Cardiac fibroblast (primary cell): ENCODE measurements at places on chromosomes 3 and 15.

- no peak for DNase-seq
Measured at GRCh38 chr15:34986326-34986725, 1.8 kb downstream of the ZNF770 start.

GRCh38 chr15:46386356-46386755 lies 751.5 kb downstream of the SQOR start:
- DNase-seq = no peak

- DNase-seq = no peak
Measured at GRCh38 chr3:79973482-79973881, 205.7 kb upstream of the ROBO1 start.

DNA sequence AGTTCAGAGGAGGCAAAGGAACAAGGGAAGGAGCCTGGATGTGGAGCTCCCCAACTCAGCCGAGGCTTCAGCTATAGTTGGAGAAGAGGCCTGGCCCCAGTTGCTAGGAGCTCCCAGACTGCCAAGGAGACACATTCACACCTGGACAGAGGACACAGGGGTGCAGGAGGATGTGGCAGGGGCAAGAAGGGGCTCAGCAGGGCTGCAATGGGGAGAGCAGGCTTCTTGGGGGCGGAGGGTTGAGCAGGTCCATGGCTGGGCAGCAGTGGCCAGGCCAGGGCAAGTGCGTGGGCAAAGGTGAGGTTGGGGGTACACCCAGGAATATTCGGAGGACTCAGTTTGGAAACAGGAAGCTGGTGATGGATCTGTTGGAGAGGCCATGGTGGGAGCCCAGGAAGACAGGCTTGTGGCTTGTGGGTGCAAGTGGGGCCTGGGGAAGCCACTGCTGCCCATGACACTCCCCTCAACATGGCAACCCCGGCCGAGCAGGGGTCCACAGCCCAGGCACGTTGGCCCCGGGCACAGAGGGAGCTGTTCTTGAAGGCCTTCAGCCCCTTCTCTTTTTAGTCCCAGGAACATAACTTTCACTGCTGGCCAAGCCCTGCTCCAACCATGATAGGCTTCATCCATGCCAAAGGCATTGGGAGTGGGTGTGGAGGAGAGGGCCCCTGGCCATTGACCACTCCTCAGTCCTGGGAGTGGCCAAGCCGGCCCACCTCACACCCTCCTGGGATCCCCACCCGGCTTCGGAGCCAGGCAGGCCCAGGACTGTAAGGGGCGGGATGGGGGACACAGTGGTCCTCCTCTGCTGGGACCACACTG lies 33.3 kb downstream of the TSPAN3 start:
- no peak for DNase-seq

GRCh38 chr15:60840703-60841411 lies 361.9 kb upstream of the ICE2 start:
- DNase-seq = no peak

- no peak for DNase-seq
Measured at GRCh38 chr3:150764566-150764965, 1.6 kb upstream of the SIAH2 start.

DNA sequence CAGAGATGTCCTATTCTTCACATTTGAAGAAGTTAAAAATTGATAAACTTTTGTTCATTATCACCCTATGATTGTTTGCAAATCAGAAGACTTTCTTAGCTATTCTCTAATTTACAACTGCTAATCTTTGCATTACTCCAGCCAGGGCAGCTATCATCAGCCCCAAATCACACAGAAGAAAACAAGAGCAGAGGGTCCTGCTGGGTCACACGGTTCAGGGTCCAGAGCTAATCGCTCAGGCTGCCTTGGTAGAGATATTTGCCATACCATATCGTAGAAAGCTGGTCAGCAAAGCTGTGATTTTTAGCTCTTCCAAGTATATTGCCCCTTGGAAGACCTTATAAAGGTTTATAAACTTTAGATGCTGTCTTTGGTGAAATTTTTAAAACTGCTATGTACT lies 181.4 kb downstream of the MAGI1 start:
- no peak for DNase-seq

GRCh38 chr15:34501131-34501530 lies 63.5 kb upstream of the GOLGA8A start:
- peak; percentile 72 for DNase-seq

DNA sequence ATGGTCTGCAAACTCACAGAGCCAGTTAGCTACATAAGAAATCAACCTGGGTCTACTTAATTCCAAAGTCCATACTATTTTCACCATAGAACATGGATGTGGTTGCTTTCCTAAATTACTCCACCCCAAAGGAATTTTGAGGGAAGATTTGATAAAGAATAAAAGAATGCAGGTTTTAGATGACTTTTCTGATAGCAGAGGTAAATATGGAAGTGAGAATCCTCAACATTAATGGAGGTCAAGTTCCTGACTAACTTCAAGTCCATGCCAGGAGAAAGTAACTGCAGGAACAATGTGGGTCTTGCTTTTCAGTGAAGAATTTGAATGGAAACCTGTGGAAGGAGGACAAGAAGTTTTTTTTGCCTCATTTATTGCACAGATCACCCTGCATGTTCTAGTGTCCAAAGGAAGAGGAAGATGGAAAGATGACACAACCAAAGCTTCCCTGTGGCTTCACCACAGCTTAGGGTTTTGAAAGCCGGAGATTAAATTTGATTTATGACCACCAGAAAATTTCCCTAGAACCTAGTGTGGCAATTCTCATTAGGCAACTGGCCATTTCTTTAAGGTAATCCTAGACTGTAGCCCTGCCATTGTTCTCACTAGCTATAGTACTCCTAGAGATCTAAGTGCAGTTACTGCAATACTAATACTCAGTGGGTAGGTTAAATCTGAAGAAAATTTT lies 429.7 kb downstream of the RAP2B start:
- DNase-seq = no peak

GRCh38 chr3:52849656-52850055 lies 14.8 kb upstream of the MUSTN1 start:
- no peak for DNase-seq

- DNase-seq = no peak
Measured at GRCh38 chr3:50518436-50518835, 15.0 kb upstream of the CACNA2D2 start.

- no peak for DNase-seq
Measured at GRCh38 chr3:175224051-175224450, 364.9 kb downstream of the NAALADL2 start.

- DNase-seq = peak; percentile 23
Measured at GRCh38 chr3:73469331-73469730, 155.4 kb downstream of the PDZRN3 start.

DNA sequence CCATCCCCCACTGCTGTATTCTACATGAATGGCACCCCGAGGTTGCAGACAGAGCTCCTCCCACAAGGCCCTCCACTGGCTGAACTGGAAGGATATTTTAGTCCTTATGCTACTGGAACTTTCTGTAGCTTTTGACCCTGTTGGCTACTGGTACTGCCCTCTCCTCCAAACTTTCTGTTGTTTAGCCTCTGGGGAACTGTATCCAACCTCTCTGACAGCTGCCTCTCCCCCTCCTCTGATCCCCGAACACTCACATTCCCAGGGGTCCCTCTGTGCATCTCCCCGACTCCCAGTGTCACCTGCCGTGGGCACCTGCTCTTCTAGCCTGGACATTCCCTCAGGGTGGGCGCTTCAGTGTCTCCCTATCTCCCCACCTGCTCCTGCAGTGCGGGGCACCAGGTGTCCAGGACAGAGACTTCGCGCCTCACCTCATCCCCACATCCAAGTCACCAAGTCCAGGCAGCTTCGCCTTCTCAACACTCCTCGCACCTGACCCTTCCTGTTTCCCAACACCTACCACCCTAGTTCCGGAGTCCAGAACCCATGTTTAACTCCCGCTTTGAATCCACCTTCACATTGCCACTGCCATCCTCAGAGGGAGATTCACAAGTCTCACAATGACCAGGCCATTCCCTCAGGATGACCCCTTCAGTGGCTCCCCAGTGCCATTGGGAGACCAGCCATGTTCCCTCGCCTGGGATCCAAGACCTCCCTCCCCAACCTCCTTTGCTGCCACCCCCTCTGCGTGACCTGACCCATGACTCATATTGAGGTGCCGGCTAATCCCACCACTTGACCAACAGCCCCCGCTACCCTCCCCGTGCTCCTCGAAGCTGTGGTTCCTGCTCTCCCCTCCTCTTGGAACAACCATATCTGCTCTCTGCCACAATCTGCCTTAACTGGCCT lies 34.2 kb downstream of the BDH1 start:
- DNase-seq = no peak

- DNase-seq = peak; percentile 83
Measured at GRCh38 chr15:84947947-84948830, 33.5 kb upstream of the PDE8A start.

- peak; percentile 10 for DNase-seq
Measured at GRCh38 chr3:123202451-123202850, 708 bp downstream of the SEC22A start.

DNA sequence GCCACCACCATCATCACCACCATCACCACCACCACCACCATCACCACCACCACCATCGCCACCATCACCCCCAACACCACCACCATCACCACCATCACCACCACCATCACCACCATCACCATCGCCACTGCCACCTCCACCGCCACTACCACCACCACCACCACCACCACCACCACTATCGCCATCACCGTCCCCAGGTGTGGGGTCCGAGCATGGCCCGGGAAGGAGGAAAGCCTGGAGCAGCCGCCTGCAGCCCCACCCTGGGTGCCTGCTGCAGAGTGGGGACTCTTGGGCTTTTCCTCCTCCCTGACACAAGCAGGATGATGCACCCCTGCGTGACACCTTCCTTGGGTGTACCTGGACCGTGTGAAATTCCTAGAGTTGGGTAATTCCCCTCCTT lies 43.9 kb downstream of the MUC4 start:
- no peak for DNase-seq

DNA sequence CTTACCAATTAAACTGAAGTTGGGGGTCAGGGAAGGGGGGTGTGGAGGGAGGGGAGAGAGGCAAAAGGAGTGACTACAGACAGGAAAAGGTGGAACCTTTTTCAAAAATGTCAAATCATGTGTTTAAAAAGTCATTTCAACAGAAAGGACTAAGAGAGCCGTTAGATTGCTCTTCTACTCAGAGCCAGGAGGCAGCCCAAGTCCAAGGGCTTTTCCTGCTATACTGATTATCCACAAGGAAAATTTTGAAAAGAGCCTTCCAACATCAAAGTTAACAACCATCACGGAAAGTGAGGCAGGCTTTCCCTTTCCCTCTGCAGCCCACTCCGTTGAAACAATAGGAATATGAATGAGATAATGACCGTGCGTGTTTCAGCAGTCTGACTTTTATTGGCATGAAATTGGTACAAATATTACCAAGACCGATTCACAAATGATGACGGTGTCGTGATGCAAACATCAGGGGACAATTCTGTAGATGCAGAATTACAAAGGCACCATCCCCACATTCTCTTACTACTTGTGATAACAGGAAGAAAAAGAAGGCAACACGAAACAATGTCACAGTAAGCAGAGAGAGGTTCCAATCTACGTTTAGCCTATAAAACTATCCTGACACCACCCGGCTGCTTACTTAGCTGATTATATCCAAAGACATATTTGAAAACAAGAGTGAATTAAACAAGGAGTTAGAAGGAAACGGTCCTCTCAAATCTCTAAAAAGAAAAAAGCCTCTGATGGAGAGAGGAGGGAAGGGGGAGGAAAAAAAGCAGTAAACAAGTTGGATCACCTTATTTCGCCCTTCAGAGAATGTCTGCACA lies 453.7 kb downstream of the FOXP1 start:
- peak; percentile 66 for DNase-seq

DNA sequence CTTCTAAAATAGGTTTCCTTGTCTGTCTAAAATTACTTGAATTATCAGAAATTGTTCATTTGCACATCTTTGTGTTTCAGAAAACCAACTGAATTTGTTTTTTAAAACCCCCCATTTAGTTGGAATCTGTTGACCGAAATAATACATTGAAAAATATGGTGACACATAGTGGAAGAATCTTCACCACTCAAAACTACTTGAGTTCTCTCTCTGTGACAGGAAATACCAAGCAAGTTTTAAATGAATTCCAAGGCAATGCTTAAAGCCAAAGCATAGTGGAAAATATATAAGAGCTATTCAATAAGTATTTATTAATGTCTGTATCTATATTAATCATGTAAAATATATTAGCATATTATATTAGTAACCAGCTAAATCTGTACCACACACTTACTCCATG lies 224.9 kb upstream of the COL8A1 start:
- peak; percentile 92 for DNase-seq

DNA sequence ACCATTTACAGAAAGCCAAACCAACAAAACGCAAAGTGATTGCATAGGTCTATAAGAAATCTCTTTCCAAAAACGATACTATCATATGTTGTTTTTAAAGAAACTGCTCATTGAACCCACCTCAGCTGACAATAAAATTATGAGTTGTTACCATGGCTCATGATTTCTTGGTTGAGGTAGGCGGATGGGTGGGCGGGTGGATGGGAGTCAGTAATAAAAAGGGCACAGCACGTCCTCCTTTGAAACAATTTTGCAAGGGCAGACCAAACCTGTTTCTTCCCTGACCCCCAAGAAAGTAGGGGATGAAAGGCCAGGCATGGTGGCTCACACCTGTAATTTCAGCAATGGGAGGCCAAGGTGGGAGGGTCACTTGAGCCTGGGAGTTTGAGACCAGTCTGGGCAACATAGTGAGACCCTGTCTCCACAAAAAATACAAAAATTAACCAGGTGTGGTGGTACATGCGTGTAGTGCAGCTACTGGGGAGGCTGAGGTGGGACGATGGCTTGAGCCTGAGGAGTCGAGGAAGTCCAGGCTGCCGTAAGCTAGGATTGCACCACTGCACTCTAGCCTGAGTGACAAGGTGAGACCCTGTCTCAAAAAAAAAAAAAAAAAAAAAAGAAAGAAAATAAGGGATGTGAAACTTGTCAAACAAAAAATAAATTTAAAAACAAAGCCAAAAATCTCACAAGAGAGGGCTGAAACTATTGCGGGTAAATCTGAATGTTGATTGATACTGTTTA lies 2.1 kb downstream of the ABHD10 start:
- no peak for DNase-seq

DNA sequence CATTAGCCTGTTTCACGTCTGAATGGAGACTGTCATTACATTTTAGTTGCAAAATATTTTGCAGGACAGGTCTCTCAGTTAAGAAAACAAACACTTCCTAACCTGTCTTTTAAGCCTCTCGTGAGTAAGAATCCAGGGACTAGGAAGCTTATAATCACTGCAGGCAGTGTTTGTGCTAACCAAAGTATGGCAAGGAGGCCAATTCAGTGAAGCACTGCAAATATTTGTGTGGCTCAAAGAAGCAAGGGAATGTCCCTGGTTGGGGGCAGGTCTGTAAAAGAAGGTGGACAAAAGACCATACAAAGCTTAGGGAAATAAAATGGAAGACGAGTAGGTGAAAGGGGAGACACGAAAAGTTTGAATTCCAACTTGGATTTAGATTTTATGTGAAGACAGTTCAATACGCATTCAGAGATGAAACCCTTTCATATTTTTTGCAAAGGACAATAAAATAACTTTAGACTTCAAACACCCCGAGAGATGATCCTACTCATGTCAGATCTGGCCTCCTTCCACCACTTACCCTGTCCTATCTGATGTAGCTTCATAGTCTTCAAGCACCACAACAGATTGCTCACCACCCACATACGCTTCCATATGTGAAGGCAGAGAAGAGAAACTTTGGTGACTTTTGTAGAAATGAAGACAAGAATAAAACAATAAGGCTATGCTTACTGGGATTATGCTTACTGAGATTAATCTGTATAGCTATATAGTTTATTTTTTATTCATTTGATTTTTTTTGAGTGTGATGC lies 240.9 kb downstream of the TUSC7 start:
- DNase-seq = no peak
